ENCODE measurements at places on chromosomes 7 and 10. TPM values are rescaled to one million over a fixed set of nuclear protein-coding genes. Genes with fewer than 3 reads are reported as not detected.
A peak's percentile ranks its signal among the peaks of the same experiment; 100 is the strongest.

GRM8 gene
- total RNA-seq = 2.1 TPM

DNA sequence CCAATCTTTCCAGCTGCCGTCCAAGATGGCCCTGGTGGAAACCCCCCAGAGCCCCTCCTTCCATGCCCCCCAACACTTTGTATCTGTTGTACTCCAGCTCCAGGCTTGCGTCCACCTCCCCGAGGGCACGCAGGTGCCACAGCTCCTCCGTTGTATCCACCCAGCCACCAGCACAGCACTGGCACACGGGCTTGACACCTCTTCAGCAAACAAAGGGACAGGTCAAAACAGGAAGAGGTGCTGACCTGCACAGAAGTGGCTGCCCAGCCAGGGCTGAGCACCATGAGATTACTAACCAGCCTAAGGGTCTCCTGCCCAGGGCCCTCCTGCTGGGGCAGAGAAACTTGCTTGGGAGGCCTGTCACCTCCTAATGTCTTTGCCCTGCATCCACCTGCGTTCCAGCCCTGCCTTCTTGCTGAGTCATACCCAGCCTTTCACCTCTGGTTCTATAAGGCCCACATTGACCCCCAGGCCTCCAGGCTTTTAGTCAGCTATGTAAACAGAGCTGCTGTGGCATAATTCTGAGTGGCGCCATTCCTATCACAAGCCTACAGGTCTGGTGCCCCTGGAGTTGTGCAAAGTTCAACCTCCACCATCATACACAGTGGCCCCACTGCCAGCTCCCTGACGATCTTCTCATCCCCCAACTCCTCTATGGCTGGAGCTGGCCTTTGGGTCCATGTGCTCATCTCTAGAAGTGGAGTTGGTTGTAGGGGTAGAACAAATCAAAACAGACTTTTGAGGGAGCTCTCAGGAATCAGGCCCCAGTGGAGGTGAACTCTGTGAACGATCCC lies 20.9 kb downstream of the SLC29A3 start:
- no peak for DNase-seq

DNA sequence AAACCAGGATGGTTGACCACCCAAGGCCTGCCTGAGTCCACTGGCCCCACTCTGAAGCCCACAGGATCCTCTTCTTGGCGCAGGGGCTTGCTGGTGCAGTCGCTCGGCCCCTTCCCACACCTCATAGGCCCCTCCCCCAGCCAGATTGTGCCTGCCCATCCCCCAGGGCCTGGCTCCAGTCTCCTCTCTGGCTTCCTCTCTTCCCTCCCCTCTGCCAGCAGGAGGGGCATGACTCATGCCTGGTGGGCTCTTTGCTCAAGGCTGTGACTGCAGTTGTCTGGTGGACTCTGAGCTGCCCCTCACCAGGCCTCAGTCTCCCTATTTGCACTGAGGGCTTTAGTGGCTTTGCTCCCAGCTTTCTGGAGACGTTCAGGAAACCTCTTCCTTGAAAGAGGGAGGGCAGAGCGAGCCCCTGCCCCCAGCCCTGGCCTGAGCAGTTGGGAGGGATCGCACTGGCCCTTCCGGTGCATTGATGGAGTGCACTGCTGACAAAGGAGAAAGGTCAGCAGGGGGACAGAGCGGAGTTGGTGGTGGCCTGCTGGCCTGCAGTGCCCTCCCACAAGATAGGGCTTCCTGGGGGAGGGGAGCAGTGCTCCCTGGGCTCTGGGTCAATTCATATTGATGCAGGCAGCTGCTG lies 60.7 kb downstream of the ZMIZ1 start:
- DNase-seq = peak; percentile 87

- peak; percentile 46 for DNase-seq
Observed at GRCh38 chr7:26199301-26200037, 1.1 kb downstream of the HNRNPA2B1 start.

MRLN gene
- total RNA-seq = not detected

DNA sequence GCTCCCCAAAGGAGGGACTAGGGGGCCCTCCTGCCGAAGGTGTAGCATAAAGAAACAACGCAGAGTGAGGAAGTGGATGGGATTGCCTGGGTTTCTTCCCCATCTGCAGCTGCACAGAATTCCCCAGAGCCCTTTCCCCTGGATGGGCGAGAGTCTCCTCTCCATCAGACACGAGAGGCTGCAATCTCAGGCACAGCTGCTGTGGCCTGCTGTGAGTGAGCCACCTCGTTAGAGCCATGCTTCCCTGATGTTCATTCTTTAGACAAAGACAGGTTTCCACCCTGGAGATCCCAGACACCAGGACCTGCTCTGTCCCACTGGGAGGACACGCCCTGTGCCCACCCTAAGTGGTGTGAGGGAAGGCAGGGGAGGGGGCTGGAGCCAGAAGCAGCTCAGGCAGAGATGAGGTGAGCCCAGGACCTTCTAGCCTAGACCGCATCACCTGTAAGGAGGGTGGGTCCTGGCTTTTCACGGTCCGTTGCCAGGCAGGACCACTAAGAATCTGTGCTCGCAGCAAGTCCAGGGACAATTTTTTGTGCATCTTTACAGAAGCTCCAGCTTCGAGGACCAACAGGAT lies 268.6 kb upstream of the TCERG1L start:
- DNase-seq = no peak

GDF2 gene
- not detected for total RNA-seq

GRCh38 chr7:68485253-68485917 lies 1112.9 kb upstream of the AUTS2 start:
- no peak for DNase-seq

RPA3 gene
- total RNA-seq = 97.8 TPM

DNA sequence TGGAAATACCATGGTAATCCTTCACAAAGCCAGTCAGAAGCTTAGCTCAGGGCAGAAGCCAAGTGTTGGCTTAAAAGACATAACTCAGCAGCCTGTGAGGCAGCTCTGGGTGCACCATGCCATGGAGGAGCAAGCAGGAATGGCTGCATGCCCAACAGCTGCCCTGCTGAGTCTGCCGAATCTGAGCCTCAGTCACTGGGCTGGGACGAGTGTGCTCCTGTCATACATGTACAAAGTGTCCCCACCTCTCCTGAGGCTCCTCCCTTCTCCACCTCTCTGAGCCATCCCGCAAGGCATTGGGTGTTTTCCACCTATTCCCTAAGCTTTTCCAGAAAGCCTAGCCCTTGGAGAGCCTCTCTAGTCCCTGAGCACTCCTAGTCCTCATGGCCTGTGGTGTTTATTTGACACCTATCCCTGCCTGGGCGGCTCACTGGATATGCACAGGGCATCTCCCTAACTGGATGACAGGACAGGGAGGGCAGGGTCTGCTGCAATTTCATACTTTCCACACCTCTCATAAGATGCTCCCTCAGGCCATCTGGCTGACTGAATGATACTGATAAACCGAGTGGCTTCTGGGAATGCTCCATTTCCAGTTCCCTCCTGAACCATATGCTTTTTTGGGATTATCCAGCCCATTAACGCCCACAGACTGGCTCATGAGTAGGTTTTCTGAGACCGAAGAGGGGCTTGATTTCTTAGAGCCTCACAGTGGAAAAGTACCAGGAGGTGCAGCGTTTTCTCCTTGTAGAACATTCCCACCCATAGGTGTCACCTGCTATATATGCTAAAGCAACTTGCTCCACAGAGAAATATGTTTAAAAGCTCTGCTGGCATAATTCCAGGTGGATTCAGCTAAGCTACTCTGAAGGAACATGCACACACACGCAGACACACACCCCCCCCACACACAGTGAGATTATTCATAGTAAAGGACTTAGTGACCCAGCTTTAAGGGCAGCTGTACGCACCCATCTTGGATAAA lies 199.3 kb downstream of the SNX10 start:
- no peak for DNase-seq

- DNase-seq = no peak
Observed at GRCh38 chr7:139576179-139576973, 52.9 kb downstream of the CLEC2L start.

DNA sequence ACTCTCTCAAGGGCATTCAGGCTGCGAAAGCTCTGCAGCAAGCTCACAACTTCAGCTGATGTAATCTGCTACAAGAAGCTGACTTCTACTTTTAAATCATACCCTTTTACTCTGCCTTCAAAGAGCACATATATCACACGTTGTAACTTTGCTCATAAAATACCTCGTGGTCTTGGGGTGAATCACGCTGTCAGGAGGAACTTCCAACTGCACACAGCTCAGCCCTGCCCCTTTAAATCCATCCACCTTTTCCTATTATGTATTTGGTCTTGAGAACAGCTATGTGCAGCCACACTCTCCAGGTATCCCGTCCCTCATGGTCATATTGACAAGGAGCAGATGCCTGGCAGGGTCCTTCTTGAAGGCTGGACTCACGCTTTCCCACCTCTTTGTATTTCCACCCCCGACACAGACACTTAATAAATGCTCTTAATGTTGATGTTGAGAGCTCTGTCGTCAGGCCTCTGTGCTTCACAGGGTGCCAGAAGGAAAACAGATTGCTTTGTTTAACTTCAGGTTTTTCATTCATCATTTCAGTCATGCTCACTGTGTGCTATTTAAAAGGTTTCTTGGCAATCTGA lies 47.6 kb downstream of the ICA1 start:
- DNase-seq = no peak

- no peak for DNase-seq
Observed at GRCh38 chr7:33779216-33779615, 126.1 kb upstream of the BMPER start.

All from WTC11 (cell line).